ENCODE measurements at places on chromosomes 3 and 15. TPM values are rescaled to one million over a fixed set of nuclear protein-coding genes. Genes with fewer than 3 reads are reported as not detected.

DNA sequence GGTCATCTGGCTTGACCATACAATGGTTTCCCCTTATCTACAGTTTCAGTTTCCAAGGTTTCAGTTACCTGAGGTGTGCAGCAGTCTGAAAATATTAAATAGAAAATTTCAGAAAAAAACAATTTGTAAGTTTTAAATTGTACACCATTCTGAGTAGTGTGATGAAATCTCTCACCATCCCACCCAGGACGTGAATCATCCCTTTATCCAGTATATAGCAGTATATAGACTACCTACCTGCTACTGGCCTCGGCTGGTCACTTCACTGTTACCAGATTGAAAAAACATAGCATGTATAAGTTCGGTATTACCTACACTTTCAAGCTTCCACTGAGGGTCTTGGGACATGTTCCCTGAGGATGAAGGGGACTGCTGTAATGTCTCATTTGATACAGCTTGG is 12.0 kb downstream of the ARIH1 start:
- no peaks in the 10 kb centered on the region for H3K27me3 ChIP-seq
- H3K4me1 ChIP-seq = peaks cover 35% of the 10 kb centered on the region
- H3K4me3 ChIP-seq = no peak overlapping the region

Gene ANKDD1A
- total RNA-seq = 5.7 TPM

DNA sequence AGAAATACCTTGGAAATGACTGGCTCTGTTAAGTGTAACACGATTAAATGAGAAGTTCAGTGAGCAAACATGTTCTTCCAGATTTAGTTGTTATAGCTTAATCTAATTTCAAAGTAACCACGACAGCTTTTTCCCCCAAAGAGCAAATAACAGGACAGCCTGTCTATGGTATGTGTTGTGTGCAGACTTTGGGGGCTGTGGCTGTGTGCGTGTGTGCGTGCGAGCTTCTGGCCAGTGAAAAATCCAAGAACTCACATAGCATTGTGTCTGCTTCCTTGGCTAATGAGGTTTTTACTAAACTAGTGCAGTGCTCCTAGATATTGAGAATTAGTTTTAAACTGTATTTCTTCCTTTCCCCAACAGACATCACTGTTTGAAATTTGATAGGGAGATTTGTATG is 167.1 kb downstream of the CACNA1D start:
- H3K4me1 ChIP-seq = no peaks in the 10 kb centered on the region
- no peaks in the 10 kb centered on the region for H3K36me3 ChIP-seq
- no peak overlapping the region for H3K4me3 ChIP-seq
- no peak for DNase-seq
- peaks cover 4% of the 10 kb centered on the region for H3K27me3 ChIP-seq

Gene ZBTB20
- total RNA-seq = 19.1 TPM

GRCh38 chr3:156299569-156299968 is 179.2 kb downstream of the KCNAB1 start:
- H3K4me1 ChIP-seq = peaks cover 9% of the 10 kb centered on the region
- H3K4me3 ChIP-seq = no peak overlapping the region
- peaks cover 3% of the 10 kb centered on the region for H3K27me3 ChIP-seq
- H3K36me3 ChIP-seq = no peaks in the 10 kb centered on the region

GRCh38 chr3:27939521-27939920 is 217.4 kb upstream of the EOMES start:
- DNase-seq = no peak
- H3K27ac ChIP-seq = no peak overlapping the region
- H3K27me3 ChIP-seq = peaks cover 4% of the 10 kb centered on the region
- no peaks in the 10 kb centered on the region for H3K4me1 ChIP-seq

DNA sequence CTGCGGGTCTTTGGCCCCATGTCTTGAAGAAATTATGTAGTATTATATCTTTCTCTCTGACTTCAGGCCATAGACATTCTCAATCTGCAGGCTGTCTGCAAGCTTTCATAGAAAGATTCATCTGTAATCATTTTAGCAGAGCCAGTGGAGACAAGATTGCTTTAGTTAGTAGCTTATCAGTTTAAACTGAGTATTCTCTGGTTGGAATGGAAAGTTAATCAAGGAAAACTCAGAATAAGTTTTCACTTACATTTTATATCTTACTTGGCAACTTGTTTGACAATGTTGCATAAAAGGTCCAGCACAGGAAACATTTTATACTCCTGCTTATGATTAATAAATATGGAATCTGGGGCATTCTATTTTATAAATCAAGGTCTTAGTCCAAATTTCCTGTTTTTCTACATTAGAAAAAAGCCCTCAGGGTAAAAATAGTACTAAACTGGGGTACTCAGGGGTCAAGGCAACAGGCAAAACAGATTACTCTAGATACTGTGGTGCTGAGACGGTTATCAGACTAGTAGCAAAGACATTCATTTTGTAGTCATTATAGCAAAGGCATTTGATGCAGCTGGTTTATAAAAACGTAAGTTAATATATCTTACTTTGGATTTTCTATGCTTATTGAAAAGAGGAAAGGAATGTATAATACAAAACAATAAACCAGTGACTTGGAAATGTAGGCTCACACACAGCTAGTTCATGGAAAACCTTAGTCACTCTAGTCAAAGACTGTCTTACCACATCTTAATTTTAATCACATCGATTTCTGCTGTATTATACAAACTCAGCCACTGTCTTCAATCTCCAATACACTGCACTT is 45.2 kb upstream of the FILIP1L start:
- peaks cover 52% of the 10 kb centered on the region for H3K4me1 ChIP-seq
- no peaks in the 10 kb centered on the region for H3K27me3 ChIP-seq
- peaks cover 24% of the 10 kb centered on the region for H3K36me3 ChIP-seq
- no peak overlapping the region for H3K4me3 ChIP-seq
- no peak for DNase-seq
- peak overlapping the region; percentile 71 for H3K27ac ChIP-seq

All from osteocyte (in vitro differentiated cells).